DND-41 (cell line): ENCODE measurements at places on chromosomes 7 and 10.

GRCh38 chr7:140317597-140317996, 80.7 kb downstream of the SLC37A3 start:
- peak; percentile 38 for DNase-seq

DNA sequence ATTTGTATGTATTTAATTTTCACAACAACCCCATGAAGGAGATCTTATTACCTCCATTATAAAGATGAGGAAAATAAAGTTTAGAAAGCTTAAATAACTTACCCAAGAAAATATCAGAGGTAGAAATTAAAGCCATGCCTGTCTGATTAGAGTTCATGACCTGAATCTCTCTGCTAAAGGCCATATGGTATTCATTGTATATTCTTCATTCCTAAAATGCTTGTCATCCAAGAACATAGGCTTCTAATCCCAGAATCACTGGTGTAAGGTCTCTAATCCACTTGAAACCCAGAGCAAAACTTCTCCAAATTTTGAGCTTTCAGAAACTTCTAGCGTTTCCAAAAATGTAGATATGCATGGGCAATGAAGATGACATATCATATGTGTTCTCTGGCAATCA, 72.3 kb upstream of the YAE1 start:
- no peak for DNase-seq

- no peak for DNase-seq
These were observed 2.5 kb downstream of the SLC16A9 start for GRCh38 chr10:59706851-59707797.

- no peak for DNase-seq
These were observed 256.9 kb upstream of the MTPN start for GRCh38 chr7:136234040-136234439.

GRCh38 chr7:5594616-5595544, 171.2 kb upstream of the TNRC18 start:
- no peak for DNase-seq

GRCh38 chr7:14195871-14196270, 206.4 kb upstream of the ETV1 start:
- no peak for DNase-seq

DNA sequence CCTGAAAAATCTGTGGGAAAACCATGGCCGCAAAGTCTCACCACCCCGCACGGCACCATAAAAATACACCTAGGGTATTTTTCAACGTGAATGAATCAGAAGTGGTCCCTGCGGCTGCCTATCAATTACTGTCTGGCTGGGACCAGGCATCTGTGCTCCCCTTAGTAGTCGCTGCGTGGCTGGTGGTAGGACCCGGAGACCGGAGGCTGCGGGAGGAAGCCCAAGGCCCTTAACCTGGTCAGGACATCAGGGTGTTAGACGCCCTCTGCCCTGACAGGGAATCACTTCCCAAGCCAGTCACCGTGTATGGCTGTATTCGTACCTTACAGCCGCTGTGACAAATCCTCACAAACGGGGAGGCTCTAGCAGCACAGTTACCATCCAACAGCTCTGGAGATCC, 141.5 kb upstream of the PPP2R2D start:
- DNase-seq: no peak

DNA sequence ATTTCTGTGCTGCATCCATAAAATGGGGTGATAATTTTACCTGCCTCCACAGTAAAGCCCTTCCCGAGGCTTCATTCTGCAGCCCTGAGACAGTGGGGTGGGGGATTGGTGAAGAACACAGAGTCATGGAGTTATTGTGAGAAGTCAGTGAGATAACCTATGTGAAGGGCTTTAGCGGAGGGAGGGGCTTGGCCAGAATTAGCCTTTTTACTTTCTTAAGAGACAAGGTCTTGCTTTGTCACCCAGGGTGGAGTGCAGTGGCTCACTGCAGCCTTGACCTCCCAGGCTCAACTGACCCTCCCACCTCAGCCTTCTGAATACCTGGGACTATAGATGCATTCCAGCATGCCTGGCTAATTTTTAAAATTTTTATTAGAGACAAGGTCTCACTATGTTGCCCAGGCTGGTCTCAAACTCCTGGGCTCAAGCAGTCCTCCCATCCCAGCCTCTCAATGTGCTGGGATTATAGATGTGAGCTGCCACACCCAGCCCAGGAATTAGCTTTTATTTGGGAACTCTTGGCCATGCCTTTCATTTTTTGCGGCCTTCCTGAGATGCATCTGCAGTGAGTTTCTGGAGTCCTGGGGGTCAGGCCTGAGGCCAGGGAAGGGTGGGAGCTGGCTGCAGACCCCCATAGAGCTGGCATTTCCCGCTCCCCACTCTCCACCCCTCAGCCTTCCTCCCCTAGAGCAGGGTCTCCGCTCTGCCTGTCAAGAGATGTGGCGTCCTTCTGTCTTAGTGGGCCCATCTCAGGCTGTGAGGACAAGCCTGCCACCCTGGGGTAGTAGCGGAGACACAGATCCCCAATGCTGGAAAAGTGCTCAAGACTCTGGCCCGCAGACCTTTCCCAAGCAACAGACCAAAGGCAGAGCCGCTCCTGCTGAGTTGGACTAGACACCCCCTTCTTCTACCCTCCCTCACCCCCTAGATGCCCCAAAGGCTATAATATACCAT, 77.0 kb downstream of the ZMIZ1 start:
- no peak for DNase-seq

DNA sequence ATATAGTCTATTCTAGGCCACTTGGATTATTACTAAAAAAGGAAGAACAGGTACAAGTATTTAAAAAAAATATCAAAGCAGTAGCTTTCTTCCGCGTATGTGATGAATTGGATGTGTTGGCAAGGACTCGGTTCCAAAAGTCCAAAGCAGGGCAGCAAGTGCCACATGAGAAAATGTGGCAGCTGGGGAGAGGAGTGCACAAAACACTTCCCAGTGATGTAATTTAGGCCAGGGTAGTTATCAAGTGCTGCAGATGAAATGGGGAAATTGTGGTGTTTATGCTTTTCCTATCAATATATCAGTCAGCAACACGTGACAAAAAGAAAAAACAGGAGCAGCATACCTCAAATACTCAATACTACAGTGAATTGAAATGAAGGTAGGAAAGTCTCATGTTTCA, 7.0 kb downstream of the RHOBTB1 start:
- no peak for DNase-seq

GRCh38 chr10:86373251-86373650, 6.7 kb upstream of the GRID1 start:
- no peak for DNase-seq

- no peak for DNase-seq
These were observed 1.2 kb downstream of the MAPK8 start for GRCh38 chr10:48307711-48308018.

- no peak for DNase-seq
These were observed 15.8 kb downstream of the WDFY4 start for GRCh38 chr10:48700493-48700892.

DNA sequence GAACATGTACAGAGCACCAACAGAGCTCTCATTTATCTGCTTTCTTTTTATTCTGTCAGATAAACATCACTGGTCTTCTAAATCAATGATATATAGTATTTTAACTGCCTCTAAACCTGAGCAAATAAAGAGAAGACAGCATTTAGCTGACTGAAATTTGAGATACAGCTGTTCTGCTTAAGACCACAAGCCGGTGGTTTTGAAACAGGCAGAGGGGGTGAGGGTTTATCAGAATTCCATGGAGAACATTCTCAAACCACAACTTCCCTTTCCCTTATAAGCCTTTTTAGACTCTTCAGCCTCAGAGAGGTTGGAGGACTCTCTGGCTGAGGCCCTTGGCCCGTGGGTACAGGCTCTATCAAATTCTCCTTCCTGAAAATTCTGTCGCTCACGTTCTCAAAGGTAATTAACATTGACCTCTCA, 87.4 kb upstream of the RSU1 start:
- DNase-seq: no peak

DNA sequence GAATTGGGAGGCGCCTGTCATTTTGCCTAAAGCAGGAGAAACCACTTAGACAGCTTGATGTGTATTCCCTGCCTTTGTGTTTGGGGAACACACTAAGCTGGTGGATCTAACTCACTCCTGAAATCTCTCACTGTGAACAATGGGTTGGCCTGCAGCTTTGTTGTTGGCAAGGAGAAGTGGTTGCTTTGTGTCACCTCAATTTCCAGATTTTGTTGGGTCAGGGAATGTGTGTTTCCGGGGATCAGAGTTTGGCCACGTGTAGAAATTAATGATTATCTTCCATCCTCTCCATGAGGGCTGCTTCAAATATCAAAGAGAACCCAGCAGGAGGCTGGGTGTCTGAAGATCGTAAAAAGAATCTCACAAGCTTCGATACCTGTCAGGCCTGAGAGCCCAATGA, 27.8 kb downstream of the A1CF start:
- no peak for DNase-seq

DNA sequence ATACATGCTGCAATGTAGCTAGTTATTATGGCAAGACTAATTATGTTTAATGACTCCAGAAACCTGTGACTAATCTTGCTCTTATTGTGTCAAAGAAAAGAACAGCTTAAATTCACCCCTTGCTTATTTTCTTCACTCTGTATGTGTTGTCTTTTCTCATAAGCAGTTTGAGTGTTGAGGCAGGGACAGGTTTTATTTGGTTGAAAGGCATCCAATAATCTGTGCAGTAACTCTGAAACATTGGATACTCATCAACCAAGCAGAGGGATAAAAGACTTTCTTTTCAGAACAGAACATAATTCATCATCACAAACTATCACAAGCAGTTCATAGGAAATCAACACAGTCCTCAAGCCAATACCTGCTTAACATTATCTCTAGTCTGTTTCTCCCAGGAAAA, 797.6 kb upstream of the MBL2 start:
- DNase-seq: no peak

DNA sequence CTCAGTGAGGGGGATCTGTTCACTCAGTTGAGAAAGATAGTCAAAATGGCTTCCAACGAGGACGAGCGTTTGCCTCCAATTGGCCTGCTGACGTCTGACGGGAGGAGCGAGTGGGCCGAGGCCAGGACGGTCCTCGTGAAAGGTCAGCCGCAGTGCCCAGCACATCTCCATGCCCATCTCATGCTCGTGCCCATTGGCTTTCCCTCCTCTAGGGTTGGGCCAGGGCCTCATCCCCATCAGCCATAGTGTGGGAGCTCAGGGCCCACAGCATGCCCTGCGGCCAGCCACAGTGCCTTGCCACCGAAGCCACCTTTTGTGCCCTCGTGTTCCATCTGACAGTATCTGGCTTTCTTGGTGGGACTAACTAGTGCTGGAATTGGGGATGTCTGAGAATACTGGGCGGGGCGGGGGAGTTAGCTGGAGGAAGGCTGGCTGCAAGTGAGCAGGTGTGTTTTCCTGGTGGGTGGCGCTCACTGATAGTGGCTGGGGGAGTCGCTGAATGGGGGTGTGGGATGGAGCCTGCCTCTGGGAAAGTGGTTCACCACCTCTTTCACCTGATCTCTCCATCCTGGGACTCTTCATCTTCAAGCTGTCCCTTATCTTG, 13.9 kb downstream of the CHAT start:
- DNase-seq: no peak

GRCh38 chr10:93406364-93407145, 75.6 kb downstream of the MYOF start:
- no peak for DNase-seq

DNA sequence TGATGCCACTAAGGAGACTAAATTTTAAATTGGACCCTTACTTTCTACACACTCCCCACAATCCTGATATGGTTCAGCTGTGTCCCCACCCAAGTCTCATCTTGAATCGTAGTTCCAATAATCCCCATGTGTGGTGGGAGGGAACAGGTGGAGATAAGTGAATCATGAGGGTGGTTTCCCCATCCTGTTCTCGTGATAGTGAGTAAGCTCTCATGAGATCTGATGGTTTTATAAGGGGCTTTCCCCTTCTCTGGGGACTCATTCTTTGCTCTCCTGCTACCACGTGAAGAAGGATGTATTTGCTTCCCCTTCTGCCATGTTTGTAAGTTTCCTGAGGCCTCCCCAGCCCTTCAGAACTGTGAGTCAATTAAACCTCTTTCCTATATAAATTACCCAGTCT, 18.4 kb upstream of the BET1 start:
- no peak for DNase-seq

DNA sequence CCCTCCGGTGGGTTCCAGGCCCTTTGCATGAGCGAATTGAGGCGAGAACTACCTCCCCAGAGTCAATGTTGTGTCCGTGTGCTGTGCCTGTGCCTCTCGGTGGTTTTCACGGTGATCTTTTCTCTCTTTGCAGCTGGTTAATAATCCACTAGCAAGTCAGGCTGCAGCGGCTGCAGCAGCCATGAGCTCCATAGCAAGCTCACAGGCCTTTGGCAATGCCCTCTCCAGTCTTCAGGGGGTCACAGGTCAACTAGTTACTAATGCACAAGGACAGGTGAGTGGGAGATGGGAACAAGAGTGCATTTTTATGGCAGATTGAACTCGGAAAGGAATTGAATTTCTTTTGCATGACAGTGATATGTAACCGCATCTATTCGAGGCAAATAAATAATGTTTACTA, 159.7 kb upstream of the YAE1 start:
- no peak for DNase-seq

DNA sequence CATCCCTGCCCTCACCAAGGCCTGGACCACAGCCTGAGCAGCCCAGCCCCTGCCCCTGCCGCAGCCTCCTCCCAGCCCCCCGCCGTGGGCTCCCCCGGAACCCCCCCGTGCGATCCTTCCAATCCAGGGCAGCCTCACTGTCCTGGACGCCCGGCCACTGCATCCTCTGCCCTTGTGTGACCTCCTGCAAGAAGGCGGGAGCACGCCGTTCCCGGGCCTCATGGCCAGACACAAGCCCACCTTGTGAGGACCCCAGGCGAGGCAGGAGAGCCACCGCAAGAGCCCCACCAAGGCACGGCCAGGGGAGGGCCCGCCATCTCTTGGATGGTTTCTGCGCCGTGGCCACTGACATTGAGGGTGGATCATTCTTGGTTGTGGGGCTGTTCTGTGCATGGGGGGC, 7.8 kb upstream of the LFNG start:
- DNase-seq: no peak

GRCh38 chr10:52570490-52570889, 202.1 kb downstream of the MBL2 start:
- DNase-seq: no peak

GRCh38 chr7:16989811-16990413, 108.1 kb upstream of the AGR3 start:
- DNase-seq: no peak

GRCh38 chr10:60048091-60048501, 141.7 kb upstream of the CCDC6 start:
- DNase-seq: no peak

DNA sequence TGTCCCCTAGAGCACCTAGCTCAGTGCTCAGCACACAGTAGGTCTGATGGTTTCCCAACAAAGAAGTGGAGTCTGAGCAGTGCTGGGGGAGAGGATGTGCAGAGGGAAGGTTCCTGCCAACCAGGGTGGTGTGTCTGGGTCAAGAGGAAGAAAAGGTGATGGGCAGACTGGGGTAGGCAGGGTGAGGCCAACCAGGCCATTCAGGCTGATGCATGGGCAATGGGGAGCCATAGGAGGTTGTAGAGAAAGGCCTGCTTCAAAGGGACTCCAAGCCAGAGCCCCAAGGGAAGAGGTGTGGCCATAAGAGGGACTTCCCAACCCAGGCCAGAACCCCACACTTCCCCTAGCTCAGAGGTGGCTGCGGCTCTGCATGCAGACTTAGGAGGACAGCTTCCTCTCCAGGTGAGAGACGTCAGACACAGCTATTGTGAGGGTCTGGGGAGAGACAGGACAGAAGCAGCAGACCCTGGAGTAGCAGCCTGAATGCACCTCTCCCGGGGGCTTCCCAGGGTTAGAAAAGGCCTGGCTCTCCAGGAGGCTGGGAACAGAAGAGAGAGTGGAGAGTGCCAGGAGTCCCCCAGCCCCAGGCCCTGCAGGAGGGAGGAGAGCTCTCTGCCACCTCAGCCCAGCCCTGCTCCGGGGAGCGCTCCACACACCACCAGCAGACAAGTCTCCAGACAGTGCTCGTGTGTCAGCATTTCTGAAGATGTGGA, 87.4 kb upstream of the ZMIZ1 start:
- no peak for DNase-seq
